Stimulated activated CD4-positive, alpha-beta T cell treated with anti-CD3 and anti-CD28 coated beads, Interleukin-2, amount 100 ng/mL, for 24 hours (primary cell): ENCODE measurements at places on chromosomes 1 and 21.

DNA sequence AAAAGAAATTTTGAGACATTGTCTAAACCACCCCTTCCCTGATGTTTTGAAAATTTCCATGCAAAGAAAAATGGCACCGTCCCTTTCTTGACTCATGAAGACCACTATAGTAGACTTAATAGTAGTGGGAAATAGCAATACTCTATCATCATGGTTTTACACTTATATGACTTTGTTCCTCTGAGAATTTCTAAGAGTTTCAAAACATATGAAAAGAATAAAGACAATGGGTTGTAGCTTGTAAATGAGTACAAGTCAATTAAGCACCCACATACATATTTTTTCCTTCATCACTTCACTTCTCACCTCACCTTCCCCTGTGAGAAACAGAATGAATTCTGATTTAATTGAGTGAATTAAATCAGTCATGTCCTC is 151.7 kb downstream of the LYPLAL1 start:
- DNase-seq: no peak

GRCh38 chr1:206878456-206878855 is 13.0 kb downstream of the IL20 start:
- no peak for DNase-seq

- no peak for DNase-seq
Measured at GRCh38 chr1:18580691-18581419, 49.8 kb upstream of the PAX7 start.

- no peak for DNase-seq
Measured at GRCh38 chr1:57124768-57125446, 159.1 kb upstream of the C8B start.

GRCh38 chr1:87348341-87349019 is 19.8 kb downstream of the LMO4 start:
- DNase-seq: no peak

GRCh38 chr1:61481315-61481715 is 243.6 kb downstream of the TM2D1 start:
- DNase-seq: no peak

GRCh38 chr21:17387030-17387617 is 125.7 kb upstream of the CXADR start:
- peak; percentile 37 for DNase-seq

DNA sequence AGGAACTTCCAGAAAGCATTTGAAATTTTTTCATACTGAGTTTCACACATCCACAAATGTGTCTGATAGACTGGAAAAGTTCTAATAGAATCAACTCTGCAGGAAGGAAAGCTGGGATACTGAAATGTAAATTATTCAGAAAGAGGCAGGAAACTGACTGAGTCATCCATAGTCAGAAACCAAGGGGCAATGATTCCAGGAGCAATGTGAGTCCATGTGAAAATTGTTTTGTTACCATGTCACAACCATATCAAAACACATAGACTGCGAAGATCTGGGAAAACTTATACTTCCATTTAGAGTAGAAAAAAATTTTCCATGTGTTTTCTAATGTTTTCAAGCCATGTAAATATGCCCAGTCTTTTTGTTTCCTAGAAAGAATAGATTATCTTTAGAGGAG is 142.3 kb upstream of the TMPRSS15 start:
- DNase-seq: no peak

GRCh38 chr21:17921579-17922530 is 102.7 kb upstream of the C21orf91 start:
- DNase-seq: no peak

DNA sequence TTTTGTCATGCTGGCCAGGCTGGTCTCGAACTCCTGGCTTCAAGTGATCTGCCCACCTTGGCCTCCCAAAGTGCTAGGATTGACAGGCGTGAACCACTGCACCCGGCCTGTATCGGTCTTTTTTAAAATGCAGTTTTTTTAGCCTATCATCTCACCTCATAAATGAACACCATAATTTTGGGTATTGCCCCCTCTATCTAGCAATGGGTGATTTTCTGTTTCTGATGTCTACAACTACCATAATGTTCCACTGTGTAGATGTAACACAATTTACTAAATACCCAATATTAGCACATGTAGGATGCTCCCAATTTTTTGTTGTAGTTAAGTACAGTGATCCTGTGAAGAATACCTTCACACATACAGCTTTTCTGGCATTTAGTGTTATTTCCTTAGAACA is 2.0 kb upstream of the CAMTA1 start:
- DNase-seq: no peak

GRCh38 chr1:239682046-239682445 is 295.7 kb downstream of the CHRM3 start:
- DNase-seq: no peak

DNA sequence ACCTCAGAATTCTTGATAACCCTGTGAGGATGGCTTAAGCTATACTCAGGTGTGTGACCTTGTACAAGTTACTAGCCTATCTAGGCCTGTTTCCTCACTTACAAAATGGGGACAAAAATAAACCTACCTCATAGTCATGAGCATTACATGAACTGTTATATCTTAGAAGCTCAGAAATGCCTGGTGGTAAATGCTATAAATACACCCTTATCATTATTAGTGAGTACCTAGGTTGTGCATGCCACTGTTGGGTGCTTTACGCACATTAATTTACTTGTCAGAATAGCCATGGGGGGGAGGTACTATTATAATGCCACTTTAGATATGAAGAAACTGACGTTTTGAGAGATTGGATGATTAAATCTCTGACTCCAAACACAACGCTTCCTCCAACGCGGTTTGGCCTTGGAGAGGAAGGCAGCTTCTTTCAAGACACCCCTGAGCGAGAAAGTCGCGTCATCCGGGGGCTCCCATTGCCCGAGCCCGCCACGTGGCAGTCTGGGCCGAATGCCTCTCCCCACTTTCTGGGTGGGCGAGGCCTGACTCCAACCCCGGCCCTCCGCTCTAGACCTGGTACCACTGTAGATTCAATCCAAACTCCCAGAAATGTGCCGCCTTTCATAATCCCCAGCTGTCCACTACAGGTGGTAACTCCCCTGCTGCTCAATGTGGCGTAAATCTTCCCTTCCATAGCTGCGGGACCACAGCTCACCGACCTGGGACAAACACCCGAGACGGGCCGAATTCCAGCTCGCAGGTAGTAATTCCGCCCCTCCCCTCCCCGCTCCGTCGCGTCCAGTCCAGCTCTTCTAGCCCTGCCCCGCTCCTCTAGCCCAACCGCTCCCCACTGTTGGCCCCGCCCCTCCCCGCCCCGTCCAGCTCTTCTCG is 771 bp upstream of the RAD54L start:
- peak; percentile 69 for DNase-seq

GRCh38 chr1:44947774-44948311 is 38.6 kb downstream of the EIF2B3 start:
- DNase-seq: no peak

GRCh38 chr1:21782349-21782867 is 541 bp downstream of the USP48 start:
- peak; percentile 58 for DNase-seq

GRCh38 chr1:6614929-6615785 is 1.6 kb downstream of the PHF13 start:
- no peak for DNase-seq

DNA sequence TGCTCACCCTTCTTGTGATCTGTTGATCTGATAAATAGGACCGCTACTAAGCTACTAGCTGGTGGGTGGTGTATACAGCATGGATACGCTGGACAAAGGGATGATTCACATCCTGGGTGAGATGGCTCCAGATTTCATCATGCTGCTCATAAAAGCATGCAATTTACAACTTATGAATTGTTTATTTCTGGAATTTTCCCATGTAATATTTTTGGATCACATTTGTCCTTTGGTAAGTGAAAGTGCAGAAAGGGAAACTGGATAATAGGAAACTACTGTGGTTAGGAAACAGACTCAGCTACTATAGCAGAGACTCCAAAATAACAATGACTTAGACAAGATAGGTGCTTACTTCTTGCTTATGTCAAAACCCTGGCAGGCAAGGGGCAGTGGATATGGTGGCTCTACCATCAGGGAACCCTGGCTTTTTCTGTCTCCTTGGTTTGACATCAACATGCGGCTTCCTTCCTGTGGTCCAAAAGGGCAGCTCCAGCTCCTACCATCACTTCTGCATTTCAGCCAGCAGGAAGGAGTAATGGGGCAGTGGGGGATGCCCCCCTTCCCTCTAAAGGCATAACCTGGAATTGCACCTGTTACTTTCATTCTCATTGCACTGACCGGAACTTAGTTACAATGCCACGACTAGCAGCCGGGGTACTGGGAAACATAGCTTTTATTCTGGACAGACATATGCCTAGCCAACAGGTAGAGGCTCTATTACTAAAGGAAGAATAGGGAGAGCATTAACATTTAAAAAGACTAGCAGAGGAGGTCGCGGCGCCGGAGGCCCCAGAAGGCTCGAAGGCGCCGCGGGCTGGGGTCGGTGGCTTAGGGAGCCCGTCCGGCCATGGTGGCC is 13.8 kb upstream of the AK2 start:
- no peak for DNase-seq

DNA sequence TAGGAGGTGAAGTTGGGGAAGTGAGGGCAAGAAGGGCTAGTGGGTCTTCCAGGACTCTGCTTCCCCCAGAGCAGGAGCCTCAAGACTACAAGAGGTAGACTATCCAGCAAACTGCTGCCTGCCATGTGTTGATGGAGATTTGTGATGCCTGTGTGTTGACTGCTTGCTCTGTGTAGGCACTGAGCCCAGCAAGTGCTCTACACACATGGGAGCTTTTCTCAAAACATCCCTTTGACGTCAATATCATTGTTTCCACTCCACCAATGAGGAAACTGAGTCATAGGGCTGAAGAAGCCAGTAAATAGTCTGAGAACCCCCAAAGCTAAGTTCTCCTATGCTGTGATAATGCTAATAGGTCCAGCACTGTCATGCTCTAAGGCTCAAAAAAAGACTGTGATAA is 207.2 kb upstream of the NFIA start:
- DNase-seq: no peak

DNA sequence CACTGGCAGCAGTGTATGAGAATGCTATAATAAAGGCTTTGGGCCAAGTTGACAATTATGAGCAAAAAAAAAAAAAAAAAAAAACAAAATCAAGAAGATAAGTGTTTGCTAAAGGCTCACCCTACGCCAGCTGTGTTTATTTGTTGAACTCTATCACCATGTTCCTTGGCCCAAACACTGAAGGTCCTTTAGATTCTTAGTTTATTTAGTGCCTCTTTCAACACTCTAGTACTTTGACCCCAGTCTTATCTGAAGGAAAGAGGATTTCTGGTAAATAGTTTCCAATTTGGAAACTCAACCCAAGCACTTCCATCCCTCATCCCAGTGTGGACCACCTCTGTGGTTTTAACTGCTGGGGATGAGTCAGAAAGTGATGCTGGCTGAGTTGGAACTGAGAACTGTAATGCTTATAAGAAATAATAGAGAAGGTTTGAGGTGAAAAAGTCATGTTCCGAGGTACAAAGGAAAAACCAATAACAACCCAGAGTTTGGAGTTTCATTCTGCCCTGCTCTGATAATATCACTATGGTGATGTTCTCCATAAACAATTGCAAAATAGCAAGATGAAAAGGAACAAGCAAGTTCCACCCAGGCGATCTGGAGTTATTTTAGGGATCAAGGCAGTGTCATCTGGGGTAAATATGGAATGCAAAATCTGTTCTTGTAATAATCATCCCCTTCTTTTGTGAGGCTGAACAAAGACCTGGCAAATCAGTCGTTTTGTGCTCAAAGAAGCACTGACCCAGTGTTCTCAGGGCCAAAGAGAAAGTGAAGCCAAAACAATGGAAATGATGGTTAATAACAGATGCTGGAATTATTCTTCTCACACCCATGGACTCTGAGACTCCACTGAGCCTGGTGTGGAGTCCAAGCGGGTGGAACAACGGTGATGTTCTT is 19.7 kb upstream of the CAPZB start:
- DNase-seq: no peak

DNA sequence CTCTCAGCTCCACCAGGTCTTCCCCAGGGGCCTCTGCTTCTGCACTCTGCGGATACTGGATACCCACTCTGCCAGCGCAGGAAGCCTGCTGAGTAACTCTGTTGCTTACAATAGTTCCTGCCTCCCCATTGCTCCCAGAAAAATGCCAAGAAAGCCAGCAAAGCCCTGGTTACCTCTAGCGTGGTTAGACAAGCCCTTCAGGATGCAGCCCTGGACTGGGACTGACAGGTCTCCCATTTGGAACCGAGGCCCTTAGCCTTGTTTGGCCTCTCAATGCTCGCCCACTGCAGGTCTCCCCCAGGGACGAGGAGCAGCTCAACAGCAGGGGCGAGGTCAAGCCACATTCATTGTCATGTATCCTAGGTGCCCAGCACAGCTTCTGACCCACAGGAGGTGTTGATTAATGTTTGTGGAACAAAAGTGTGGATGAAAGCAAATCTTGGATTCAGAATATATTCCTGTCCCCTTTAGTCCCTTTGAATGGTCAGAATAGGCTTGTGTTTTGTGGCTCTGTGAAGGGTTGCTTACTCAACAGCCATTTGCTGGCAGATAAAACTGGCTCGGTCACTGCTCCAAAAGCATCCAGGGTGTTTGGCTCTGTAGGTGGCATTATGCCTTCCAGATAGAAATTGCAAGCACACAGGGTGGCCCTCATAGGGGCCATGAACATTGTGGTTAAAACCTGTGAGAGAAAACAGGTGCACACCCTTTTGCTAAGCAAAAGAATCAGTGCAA is 58.9 kb downstream of the C1orf198 start:
- no peak for DNase-seq

GRCh38 chr1:18793164-18793563 is 66.3 kb downstream of the TAS1R2 start:
- DNase-seq: no peak

- DNase-seq: no peak
Measured at GRCh38 chr21:44461005-44461404, 5.7 kb downstream of the LRRC3 start.

DNA sequence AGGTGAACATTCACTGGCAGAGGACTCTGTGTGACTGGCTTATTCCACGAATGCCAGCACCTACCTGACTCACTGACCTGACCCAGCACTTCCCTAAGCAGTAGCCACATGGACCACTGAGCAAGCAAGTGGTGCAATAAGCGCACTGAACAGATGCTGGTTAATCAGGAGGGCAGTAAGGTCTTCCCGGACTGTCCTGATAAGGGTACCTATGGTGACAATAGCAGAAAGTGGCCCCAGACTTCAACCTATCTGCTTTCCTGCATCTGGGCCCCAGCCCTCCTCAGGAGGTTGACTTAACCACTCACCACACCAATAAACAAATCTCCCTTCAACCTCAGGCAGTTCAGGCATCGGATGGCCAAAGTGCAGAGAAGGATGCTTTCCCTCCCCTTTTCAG is 65.7 kb downstream of the SETD4 start:
- DNase-seq: no peak

DNA sequence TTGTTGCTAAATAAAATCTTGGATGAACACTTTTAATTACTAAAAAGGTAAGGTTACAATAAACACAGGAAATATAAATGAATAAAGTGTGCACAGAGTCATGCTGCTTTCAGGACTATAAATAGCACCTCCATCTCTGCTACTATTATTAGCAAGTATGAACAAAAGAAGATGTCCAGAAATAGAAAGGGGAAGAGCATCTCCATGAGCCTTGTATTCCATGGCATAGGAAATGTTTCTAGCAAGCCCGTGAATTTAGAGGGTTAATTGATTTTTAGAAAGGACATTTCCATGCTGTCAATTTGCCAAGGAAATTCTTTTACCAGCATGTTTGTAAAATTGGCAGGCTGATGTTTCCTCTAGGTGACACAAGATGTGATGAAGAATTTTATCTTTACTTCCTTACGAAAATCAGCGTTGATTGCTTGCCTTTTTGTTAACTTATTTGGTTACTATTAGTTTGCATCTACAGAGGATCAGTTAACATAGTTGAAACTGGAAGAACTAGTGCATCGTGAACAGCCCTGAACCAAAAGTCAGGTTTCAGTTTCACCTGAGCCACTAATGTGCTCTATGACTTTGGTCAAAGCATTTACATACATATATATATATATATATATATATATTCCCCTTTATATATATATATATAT is 45.3 kb downstream of the NR5A2 start:
- DNase-seq: no peak
